ENCODE measurements at places on chromosomes 6 and 20.
A peak's percentile ranks its signal among the peaks of the same experiment; 100 is the strongest.

GRCh38 chr20:3927486-3928291 is 38.5 kb downstream of the PANK2 start:
- DNase-seq, result no peak

DNA sequence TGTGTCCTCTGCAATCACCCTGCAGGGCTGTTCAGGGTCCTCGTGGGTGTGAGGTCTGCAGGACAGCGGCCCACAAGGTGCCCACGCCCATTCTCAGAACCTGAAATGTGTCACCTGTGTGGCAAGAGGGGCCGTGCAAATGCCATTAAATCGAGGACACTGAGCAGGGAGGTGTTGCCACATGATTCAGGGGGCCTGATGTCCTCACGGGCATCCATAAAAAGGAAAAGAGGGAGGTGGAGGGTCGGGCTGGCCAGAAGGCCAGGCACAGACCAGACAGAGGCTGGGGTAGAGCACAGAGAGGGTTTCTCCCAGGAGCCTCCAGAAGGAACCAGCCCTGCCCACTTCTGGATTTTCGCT is 239.6 kb downstream of the ERMARD start:
- no peak for DNase-seq

GRCh38 chr20:10565191-10565921 is 108.4 kb downstream of the JAG1 start:
- DNase-seq, result peak; percentile 86

- DNase-seq, result no peak
Measured at GRCh38 chr20:25016471-25016870, 23.9 kb upstream of the APMAP start.

DNA sequence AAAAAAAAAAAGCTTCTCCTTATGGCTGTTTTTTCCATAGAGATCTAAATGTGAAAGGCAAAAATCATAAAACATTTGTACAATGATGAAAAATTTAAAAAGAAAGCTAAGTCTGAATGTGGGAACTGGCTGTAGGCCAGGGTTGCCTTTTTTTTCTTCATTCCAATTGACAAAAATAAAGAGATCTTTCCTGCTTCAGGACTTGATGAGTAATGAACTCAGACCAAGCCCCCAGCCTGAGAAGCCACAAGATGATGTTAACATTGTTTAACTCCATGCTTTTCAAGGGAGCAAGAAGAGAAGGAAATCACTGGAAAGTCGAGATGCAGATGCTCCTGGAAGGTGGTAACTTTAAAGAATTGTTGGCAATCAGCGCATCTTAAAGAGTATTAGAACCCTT is 41.4 kb downstream of the TRMT6 start:
- no peak for DNase-seq

GRCh38 chr6:137084090-137084489 is 39.3 kb upstream of the IL20RA start:
- DNase-seq, result no peak

DNA sequence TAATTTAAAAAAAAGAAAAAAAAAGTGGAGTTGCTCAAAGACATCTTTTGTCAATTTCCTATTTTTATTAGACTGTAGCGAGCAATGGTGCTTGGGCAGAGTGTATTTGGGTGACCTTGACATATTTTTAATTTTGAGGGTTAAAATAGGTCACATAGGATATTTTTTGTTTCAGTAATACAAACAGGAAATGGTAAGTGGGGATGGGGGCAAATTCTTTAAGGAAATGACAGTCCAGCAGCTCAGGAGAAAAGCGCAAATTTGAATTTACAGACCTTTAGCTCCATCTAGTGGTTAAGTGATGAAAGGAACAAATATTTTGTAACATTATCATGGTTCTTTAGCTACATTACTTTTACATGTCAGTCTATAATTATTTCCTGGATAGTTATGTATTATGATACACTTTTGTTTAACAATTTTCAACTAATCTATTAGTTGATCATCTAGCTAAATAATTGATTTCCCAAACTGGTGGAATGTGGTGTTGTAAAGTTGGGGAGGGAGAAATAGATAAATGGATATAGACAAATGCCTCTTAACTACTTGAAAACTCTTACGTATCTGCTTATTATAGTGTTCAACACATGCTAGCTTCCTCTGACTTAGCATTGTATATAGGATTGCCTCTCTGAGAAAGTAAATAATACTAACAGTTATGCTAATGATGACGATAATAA is 10.0 kb downstream of the CITED2 start:
- peak; percentile 44 for DNase-seq

DNA sequence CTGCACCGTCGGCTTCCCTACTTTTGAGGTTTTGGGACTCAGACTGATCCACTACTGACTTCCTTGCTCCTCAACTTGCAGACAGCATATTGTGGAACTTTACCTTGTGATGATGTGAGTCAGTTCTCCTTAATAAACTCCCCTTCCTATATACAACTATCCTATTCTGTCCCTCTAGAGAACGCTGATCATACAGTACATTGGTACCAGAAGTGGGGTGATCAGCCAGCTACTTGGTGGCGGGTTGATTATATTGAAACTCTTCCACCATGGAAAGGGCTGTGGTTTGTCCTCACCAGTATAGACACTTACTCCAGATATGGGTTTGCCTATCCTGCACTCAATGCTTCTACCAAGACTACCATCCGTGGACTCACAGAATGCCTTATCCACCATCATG is 7.6 kb upstream of the TAF4 start:
- no peak for DNase-seq

DNA sequence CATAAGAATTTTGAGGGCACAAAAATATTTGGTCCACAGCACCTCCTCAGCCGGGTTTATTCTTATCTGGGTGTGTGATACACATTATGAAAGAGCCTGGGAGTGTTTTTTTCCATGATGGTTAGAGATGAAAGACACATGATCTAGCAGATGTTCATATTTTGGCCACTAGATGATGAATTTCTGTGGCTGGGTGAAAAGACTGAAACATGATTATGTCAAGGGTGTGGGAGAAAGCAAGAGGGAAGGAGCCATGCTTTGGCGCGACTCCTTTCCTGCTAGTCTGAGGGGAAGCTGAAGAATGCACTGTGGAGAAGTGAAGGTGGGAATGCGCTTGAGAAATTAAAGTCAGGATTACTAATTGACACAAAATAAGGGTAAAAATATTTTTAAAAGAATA is 102.3 kb downstream of the SH3BGRL2 start:
- DNase-seq, result no peak

DNA sequence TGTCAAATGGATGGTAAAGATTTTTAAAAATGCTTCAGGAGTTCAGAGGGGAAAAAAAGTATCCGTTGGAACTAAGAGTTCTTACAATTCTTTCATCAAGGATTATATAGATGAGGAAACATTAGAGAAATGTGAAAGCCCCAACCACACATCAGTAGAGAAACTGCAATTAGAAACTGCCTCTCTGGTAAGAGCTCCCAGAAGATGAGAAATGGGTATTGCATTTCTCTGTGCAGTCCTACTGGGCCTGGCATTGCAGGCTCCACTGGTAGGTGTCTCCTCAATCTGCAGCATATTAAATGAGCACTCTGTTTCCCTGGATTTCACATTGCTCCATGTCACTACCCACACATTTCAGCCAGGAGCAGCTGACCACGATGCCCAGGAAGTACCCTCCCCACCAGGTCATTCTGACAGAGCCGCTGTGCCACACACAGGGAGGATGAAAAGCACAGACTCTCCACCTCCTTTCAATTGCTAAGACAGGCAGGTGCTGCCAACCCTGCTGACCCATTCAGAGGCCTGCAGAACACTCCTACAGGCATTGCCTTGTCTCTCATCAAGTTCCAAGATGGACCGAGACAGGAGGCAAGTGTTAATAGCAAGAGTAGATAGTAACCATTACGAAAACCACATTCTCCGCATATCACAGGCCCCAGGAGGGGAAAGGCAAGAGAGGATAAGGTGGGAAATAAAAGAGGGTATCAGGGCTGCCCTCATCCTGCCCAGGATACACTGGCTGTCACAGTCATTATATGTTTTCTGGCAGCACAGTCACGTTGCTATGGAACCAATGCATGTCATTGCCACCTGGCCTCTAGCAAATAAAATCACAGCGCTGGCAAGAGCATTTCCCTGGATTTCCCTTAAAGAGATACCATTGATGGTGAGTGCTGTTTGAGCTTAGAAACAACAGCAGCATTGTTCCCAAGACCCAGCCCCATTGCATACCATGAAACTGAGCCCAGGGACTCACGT is 241.7 kb downstream of the ATXN1 start:
- no peak for DNase-seq

GRCh38 chr20:4328541-4328940 is 313.2 kb upstream of the RNF24 start:
- DNase-seq, result no peak

GRCh38 chr20:10531848-10532247 is 96.7 kb downstream of the SLX4IP start:
- no peak for DNase-seq

DNA sequence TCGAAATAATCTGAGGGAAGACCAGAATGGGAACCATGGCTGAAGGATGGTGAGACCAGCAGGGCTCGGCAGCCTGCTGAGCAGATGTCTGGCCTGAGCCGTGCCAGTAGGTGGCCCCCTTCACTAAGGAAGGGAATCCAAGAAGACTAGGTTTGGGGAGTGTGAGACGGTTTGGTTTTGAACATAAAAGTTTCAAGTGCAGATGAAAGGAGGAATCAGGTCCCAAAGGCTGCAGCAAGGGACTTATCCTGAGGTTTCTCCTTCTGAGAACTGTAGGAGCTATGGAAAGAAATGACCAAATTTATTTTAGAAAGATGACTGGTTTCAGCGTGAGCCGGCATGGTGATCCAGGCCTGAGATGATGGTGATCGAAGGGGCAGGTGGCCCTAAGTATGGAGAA is 4.6 kb upstream of the OSER1 start:
- DNase-seq, result no peak

GRCh38 chr6:161976553-161976952 is 702.7 kb upstream of the AGPAT4 start:
- DNase-seq, result no peak

DNA sequence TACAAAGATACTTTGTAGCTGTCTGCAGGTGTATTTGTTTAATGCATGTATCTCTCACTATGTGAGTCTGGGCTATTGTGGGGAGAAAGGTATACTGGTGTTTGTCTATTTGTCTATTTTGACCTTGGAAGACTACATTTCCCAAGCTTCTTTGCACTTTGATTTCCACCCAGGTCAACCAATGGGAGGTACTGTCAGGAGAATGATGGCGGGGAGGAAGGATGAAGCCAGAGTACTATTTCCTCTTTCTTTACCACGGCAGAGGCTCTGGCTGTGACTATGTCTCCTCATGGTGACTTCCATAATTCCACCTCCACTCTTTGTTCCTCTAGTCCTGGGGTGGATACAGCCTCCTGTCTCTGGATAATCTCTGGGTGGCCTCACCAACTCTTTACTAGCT is 23.1 kb downstream of the LBP start:
- DNase-seq, result peak; percentile 17

GRCh38 chr6:128062882-128063603 is 162.2 kb upstream of the THEMIS start:
- DNase-seq, result peak; percentile 15

DNA sequence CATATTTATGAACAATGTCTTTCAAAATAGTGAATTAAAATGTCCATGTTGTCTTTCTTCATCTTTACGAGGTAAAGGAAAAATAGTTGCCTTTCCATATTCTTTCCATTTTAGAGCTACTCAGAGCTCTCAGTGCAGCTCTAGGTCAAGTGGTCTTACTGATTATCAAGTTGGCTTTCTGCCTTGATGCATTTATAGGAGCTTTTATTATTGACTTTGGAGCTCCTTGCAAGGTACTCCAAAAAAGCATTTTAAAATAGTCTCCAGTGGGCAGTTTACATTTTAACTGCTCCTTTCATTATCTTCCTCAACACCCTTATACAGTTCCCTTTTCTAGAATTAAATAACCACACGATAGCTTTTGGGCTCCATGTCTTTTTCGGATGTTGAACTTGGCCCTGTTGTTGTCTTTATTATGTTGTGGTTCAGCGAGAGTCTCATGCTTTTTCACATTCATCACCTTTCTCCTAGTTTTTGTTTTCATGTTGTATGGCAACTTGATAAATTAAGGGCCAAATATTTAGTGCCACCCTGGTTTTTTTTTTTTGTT is 122.9 kb downstream of the CLIC5 start:
- DNase-seq, result no peak

Measured in bronchial epithelial cell (primary cell).